ENCODE measurements at places on chromosomes 11 and 22. TPM values are rescaled to one million over a fixed set of nuclear protein-coding genes. Genes with fewer than 3 reads are reported as not detected.

OR52B2 gene
- polyA plus RNA-seq: not detected

MFRP gene
- polyA plus RNA-seq: not detected

CCDC73 gene
- polyA plus RNA-seq: 0.45 TPM

TTC36 gene
- 0.76 TPM for polyA plus RNA-seq

PLAAT4 gene
- polyA plus RNA-seq: 3.2 TPM

QSER1 gene
- 22.7 TPM for polyA plus RNA-seq

TRIM44 gene
- 53.2 TPM for polyA plus RNA-seq

MAPK8IP2 gene
- polyA plus RNA-seq: 3.1 TPM

SYCE3 gene
- not detected for polyA plus RNA-seq

Measured in muscle of arm (tissue), 14 donors.